ENCODE measurements at places on chromosomes 7 and 10.

DNA sequence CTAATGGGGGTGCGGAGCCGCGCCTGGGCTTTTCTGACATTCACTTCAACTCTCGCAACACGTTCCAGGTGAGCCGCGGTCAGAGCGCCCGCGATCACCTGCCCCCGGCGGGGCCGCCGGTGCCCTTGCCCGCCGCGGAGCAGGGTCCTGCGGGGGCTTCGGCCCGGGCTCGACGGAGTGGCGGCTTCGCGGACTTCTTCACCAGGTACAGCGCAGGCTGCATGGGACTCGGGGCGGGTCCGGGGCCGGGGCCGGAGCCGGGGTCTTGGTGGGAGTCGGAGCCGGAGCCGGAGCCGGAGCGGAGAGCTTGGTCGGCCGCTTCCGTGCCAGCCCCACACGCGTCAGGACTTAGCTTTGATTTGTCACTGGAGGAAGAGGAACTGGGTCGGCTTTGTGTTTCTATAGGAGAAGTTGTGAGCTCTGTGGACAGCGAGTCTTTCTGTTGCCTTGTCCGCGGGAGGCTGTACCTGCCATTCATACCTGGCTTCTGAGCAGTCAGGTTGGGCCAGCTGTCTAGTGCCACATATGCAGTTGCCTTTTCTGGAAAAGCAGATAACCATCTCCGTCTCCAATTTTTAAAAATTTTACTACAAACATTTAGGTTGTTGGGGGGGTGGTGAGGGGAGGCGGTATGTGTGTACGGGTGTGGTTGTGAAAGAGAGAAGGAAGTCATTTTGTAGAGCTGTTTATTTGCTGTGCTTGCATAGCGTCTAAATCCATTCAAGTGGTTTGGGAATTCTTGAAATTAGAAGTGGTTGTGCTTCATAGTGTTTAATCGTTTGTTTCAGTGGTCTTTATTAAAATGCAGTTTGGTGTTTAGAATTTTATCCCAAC is 1.3 kb downstream of the TBC1D12 start:
- peak; percentile 65 for DNase-seq

- DNase-seq, result no peak
These were observed 97.1 kb downstream of the TFEC start for GRCh38 chr7:115933471-115933870.

DNA sequence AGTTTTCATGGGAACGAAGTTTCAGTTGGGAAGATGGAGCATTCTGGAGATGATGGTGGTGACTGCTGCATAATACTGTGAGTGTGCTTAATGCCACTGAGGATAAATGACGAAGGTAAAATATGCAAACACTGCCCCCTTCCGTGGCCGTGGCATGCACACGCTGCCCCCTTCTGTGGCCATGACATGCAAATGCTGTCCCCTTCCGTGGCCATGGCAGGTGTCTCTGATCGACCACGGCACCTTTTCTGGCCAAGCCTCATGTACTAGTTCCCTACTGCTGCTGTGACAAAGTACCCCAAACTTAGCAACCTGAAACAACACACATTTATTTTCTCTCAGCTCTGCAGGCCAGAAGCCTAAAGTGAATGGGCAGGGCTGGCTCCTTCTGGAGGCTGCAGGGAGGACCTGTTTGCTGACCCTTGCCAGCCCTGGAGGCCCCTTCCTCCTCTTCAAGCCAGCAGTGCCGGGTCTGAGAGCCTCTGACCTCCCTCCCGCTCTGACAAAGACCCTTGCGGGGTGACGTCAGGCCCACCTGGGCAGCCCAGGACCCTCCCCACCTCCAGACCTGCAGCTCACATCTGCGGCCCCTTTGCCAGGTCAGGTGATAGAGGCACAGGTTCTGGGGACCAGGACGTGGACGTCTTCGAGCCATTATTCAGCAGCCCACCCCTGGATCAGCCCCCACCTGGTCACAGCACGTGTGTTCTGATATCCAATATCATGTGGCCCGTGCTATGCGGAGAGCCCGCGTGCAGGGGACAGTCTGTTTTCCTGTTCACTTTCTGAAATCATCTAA is 82.0 kb downstream of the MICALL2 start:
- no peak for DNase-seq

GRCh38 chr10:3944591-3944990 is 159.6 kb upstream of the KLF6 start:
- DNase-seq, result no peak

GRCh38 chr10:28677888-28678686 is 766 bp downstream of the BAMBI start:
- peak; percentile 68 for DNase-seq

GRCh38 chr7:111030336-111030735 is 60.6 kb upstream of the LRRN3 start:
- no peak for DNase-seq

DNA sequence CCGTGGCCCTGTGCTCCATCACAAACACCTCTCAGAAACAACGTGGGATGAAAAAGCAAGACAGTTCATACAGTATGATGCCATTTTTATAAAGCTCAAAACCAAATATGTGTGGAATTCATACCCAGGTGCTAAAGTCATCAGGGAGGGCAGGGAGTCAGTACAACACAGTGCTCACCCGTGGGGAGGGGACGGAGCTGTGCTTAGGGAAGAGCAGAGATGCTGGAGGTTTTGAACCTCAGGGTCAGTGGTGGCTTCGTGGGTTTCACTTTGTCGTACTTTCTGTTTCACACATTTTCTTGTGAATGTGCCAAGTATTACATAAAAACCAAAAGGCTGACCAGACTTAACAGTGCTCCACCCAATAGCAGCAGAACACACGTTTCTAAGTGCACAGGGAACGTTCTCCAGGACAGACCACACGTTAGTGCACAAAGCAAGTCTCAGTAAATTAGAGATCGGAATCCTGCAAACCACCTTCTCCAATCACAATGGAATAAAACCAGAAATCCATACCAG is 21.2 kb downstream of the ZMIZ2 start:
- DNase-seq, result no peak

DNA sequence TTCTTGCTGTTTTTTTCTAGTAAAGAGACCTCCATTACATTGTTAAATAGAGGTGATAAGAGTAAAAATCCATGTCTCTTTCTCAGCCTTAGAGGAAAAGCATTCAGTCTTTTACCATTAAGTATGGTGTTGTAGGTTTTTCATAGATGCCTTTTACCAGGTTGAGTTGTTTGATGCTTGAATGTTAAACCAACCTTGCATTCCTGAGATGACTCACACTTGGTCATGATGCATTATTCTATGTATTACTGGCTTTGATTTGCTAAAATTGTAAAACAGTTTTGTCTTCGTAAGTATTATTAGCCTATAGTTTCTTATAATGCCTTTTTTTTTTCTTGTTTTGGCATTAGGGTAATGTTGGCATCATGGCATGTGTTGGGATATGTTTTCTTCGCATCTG is 90.0 kb downstream of the ANKRD61 start:
- no peak for DNase-seq

GRCh38 chr7:122676466-122676865 is 22.5 kb downstream of the RNF133 start:
- no peak for DNase-seq

- no peak for DNase-seq
These were observed 557.1 kb downstream of the KCNMA1 start for GRCh38 chr10:77080361-77081027.

- no peak for DNase-seq
These were observed 594.7 kb upstream of the STEAP1 start for GRCh38 chr7:89559596-89559995.

- no peak for DNase-seq
These were observed at the start of gene CLEC2L for GRCh38 chr7:139523199-139523941. Gene CLEC2L (plus strand): TSS chr7:139523685. CDS start chr7:139523928, 243 bp downstream.

DNA sequence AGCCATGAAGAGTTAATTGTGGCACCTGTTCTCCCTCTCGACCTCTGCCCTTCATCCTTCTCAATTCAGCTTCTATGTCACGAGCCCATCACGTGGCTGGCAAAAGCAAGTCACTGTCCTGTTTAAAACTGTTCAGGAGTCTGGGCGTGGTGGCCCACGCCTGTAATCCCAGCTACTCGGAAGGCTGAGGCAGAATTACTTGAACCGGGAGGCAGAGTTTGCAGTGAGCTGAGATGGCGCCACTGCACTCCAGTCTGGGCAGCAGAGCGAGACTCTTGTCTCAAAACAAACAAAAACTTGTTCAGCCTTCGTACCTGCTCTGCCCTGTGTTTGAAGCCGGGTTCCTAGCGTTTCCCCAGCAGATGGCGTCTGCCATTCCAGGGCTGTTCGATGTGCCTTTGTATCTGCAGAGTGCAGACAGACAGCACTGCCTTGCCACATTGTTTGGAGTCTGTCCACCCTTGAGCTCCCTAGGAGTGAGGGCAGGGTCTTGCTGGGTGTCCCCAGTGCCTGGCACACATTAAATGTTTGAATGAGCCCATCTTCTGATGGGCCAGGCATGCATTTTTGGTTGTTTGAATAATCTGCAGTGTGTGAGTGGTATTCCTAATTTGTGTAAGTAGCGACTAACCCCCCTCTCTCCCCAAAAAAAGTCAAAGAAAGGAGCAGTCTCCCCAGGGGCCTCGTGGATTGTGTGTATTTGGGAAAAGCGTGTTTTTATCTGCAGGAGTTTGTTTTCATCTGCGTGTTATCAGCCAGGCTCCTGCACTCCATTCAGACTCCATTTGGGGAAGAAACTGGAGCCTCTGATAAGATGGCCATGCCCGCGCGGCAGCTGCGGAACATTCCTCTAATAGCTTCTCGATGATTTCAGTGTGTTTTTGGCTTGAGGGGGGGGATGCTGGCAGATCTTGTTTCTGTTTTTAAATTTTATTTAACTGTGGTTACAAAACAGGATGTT is 61.2 kb downstream of the DNAJB6 start:
- no peak for DNase-seq

DNA sequence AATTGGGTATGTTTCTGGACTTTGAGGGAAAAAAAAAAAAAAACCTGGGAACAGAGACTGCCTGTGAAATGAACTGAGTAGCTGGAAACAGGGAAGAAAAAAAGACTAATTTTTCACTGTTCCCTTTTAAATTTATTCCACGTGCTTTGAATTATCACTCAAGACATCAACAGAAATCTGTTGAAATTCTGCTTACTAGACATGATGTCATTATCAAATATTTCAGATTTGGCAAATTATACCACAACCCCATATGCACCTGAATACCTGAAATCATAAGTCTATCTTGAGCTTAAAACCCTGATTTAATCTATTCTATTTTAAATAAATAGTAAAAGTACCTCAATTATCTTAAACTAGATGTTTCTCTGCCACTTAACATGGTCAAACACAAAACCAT is 5.0 kb upstream of the REEP3 start:
- DNase-seq, result no peak

DNA sequence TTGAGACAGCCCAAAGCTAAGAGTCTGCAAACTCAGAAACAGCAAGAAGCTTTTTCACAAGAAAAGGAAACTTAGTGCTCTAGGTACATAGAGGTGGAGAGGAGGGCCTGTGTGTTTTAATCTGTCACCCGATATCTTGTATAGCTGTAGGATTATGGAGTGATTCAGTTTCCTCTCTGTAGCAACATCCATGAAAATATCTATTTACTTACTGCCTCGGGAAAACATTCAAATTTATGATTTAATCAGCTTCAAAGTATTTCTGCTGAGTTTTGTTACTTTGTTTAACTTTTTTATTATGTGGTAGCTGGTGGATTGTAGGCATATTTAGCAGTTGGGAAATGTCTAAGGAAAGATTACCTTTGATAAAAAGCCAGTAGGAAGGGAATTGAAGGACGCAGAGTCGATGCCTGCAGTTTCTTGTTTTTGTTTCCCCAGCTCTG is 292.0 kb downstream of the CCDC3 start:
- DNase-seq, result no peak

DNA sequence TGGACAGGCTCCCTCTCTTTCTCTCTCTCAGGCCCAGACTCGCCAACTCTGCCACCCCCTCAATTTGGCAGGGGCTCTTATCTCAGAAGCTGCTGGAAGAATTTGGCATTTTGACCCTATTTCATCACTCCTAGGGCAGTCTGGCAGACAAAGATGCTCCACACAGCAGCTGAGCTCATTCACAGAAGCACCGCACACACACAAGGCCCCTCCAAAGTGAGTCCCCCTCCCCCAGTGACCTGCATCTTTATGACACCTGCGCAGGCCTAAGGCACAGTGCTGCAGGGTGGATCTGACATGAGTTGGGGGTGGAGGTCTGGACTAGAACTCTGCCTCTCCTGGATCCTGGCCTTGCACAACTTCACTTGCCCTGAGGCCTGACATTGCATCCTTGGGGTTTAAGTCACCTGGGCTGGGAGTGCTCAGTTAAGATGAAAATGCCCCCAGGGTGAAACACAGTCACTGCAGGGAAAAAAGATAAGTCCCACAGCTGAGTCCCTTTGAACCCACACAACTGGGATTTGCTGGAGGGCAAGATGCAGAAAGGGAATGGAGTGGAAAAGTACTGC is 41.1 kb upstream of the DUSP5 start:
- no peak for DNase-seq

GRCh38 chr7:130151591-130152492 is 53.4 kb downstream of the TMEM209 start:
- peak; percentile 77 for DNase-seq

- DNase-seq, result no peak
These were observed 37.7 kb downstream of the AHR start for GRCh38 chr7:17336168-17336567.

DNA sequence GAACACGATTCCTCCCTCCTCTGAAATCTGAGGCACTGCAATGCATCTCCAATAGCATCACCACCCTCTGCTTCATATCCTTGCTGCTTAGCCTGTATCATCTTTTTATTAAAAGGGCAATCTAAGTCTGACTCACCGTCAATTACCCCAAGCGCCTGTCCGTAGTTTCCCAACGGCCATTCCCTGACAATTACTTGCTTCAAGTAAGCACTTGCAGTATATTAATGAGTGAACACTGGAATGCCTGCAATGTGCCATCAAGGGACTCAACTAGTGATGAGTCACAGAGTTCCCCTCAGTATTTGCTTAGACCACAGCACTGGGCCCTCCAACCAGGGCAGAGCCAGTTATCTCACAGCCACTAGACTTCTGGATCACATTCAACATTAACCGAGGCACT is 19.5 kb upstream of the PPP1R3C start:
- no peak for DNase-seq

GRCh38 chr7:98559958-98560357 is 57.1 kb upstream of the NPTX2 start:
- no peak for DNase-seq

DNA sequence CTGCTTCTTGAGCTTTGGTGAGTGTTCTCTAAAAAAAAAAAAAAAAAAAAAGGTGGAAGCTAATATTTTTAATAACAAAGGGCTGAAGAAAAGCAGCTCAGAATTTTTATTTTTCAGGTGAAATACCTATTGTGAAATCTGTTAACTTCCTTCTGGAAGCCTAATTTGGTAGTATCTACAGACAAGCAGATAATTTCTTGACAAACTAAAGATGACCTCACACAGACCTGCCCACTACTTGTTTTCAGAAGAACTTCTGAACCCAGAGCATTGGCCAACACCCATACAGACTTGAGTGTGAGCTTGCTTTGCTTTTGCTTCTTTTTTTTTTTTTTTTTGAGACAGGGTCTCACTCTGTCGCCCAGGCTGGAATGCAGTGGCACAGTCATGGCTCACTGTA is 31.2 kb downstream of the LRRC4 start:
- DNase-seq, result no peak

DNA sequence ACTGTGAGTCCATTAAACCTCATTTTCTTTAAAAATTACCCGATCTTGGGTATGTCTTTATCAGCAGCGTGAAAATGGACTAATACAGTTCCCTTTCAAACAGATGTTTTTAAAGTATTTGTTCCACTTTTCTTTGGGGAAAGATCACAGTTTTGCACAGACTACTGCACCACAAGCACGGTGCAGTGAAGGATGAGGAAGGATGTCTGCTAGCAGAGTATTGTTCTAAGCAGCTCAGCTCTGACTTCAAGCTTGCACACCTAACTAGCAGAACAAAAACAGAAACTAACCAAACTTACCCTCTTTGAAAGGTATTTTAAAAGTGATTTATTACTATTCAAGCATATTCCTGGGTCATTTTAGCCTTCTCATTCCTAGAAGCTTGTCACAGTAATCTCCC is 20.0 kb downstream of the THNSL1 start:
- DNase-seq, result no peak

All from activated effector memory CD4-positive, alpha-beta T cell treated with anti-CD3 and anti-CD28 coated beads, Interleukin-2, amount 50 U/mL, for 16 hours (primary cell).